WTC11 (cell line): ENCODE measurements at places on chromosomes 13 and 19. TPM values are rescaled to one million over a fixed set of nuclear protein-coding genes. Genes with fewer than 3 reads are reported as not detected.

Gene FUT3
- 0.23 to 0.62 TPM (median 0.48 TPM) in 3 replicates for total RNA-seq

Gene CERS1
- 14.7 to 24.5 TPM (median 22.6 TPM) in 3 replicates for total RNA-seq

Gene ZBTB7A
- total RNA-seq, result 22.8 to 27.9 TPM (median 24.6 TPM) in 3 replicates

Gene SLC17A7
- 1.6 to 2.8 TPM (median 2.1 TPM) in 3 replicates for total RNA-seq

Gene CD37
- 0.27 to 1.6 TPM (median 1.2 TPM) in 3 replicates for total RNA-seq

Gene LIM2
- not detected in 3 replicates for total RNA-seq

Gene ZNF613
- 11.5 to 16.5 TPM (median 13.7 TPM) in 3 replicates for total RNA-seq

Gene SIGLEC12
- total RNA-seq, result not detected in 3 replicates

Gene PALM
- 17.7 to 25.6 TPM (median 22.1 TPM) in 3 replicates for total RNA-seq

Gene TMC4
- total RNA-seq, result 9.3 to 14.7 TPM (median 13.8 TPM) in 3 replicates

Gene SLITRK5
- total RNA-seq, result 3.4 to 4.0 TPM (median 3.7 TPM) in 3 replicates

Gene LYPD3
- 2.7 to 3.8 TPM (median 3.1 TPM) in 3 replicates for total RNA-seq

Gene EFNB2
- 14.9 to 15.9 TPM (median 15.0 TPM) in 3 replicates for total RNA-seq

Gene TMPRSS9
- total RNA-seq, result 0.37 to 0.57 TPM (median 0.55 TPM) in 3 replicates

Gene ELSPBP1
- total RNA-seq, result not detected in 3 replicates

Gene SSC5D
- 1.8 to 2.9 TPM (median 2.5 TPM) in 3 replicates for total RNA-seq

Gene ZNF490
- total RNA-seq, result 7.3 to 7.7 TPM (median 7.6 TPM) in 3 replicates

Gene TUBA3C
- not detected in 3 replicates for total RNA-seq

Gene ACTMAP
- 29.6 to 42.4 TPM (median 40.2 TPM) in 3 replicates for total RNA-seq

Gene PRTN3
- 0.53 to 0.82 TPM (median 0.61 TPM) in 3 replicates for total RNA-seq

Gene PSG2
- not detected in 3 replicates for total RNA-seq

Gene PTGIR
- 0.24 TPM in 1 of 3 replicates, not detected in the others for total RNA-seq

Gene GAMT
- total RNA-seq, result 27.7 to 33.6 TPM (median 28.9 TPM) in 3 replicates

Gene CGB7
- 1.6 to 2.9 TPM (median 2.7 TPM) in 3 replicates for total RNA-seq
